ENCODE measurements at places on chromosomes 7 and 10.
A peak's percentile ranks its signal among the peaks of the same experiment; 100 is the strongest.

DNA sequence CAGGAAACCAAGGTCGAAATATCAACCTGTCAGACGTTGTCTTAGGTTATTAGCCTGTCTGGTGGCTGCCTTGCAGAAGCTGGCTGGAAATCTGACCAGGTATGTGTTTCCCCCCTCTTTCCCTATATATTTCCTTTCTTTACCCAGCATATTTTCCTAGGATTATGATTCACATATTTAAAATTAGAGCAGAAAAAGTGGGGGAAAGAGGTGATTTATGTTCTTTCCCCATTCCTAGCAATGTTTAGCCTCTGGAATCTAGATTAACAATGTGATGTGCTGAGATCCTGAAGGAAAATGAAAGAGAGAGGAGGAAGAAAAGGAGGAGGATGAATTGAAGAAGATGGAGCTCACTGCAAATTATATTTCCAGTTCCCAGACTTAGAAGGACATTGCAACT lies 421.4 kb upstream of the AUTS2 start:
- no peak for DNase-seq

- peak; percentile 40 for DNase-seq
These were observed 644 bp downstream of the PPP1R35 start for GRCh38 chr7:100435401-100436304.

DNA sequence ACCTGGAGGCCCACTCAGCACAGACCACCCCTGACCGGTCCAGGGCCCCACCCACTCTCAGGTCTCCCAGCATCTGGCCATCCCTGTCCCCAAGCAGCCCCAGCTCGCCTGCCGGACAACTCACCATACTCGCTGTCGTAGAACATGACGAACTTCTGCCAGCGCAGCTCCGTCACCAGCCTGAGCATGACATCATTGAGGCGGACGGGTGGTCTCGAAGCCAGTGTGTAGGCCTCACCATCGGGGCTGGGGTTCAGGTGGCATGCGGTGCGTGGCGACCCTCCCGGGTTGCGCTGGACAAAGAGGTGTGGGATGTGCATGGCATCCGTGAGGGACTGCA lies 160.4 kb downstream of the GRID1 start:
- DNase-seq, result no peak

- no peak for DNase-seq
These were observed 165.9 kb upstream of the PODXL start for GRCh38 chr7:131722371-131722770.

DNA sequence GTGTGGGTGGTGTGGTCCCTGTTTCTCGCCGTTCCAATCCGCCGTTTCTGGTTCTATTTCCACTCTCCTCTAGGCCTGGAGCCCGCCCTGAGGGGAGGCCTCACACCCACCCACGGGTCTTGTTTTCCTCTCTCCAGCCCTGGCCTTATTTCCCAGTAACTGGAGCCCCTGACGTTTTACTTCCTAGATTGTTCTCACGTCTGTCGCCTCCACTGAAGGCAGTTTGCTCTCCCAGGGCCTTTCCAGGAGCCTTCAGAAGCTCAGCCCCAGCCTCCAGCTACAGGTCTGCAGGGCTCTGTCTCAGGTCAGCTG lies 30.6 kb downstream of the CFAP46 start:
- DNase-seq, result no peak

- DNase-seq, result no peak
These were observed 6.3 kb upstream of the XPNPEP1 start for GRCh38 chr10:109929501-109930219.

DNA sequence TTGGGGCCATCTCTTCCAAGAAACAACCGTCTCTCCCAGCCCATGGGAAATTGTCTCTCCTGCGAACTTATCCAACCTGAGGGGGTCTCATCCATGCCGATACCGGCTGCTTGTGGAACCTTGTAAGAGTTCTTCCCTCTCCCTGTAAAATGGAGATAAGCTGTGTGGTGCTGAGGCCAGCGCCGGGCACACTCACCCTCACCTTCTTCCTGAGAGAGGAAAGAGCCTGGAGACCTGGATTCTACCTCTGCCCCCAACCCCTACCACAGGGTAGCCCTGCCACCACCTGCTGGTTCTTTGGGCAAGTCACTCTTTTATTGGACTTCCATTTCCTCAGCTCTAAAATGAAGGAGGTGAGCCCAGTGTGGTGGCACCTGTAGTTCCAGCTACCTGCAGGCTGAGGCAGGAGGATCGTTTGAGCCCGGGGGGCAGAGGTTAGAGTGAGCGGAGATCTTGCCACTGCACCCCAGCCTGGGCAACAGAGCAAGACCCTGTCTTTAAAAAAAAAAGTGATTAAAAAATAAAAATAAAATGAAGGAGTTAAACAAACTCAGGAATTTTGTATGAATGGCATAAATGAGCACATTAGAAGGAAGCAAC lies 38.4 kb upstream of the PSAP start:
- no peak for DNase-seq

DNA sequence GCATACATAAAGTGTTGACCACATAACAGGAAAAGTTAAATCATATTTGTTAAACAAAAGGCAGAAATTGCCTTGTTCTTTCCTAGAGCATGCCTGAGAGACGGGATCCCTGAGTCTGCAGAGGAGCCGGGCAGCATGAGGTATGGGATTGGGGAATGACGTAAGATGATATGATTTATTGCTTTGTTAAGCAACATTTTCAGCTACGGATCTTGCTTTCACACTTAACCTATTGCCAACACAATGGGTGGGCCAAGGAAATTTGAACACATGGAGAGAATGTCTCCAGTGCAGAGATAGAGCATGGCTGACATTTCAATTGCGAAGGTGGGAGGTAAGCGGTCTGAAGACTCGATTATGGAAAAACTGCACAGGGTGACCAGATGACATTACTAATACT lies 76.7 kb downstream of the EMX2 start:
- DNase-seq, result no peak

DNA sequence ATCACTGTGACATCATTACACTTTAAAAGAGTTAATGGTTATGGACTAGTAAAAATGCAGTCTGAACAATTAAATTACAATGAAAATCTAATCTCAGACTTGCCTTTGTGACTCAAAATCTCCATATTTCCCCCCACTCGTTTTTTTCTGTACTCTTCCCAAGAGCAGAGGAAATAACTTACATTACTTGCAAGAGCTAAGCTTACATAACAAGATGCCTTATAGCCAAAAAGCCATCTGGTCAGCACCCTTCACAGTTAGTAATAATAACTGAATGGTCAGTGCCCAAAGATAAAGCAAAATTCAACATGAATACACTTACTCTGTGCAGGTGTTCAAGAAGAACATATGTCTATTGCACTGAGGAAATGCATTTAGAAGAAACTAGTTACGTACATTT lies 1381.5 kb upstream of the CELF2 start:
- no peak for DNase-seq

DNA sequence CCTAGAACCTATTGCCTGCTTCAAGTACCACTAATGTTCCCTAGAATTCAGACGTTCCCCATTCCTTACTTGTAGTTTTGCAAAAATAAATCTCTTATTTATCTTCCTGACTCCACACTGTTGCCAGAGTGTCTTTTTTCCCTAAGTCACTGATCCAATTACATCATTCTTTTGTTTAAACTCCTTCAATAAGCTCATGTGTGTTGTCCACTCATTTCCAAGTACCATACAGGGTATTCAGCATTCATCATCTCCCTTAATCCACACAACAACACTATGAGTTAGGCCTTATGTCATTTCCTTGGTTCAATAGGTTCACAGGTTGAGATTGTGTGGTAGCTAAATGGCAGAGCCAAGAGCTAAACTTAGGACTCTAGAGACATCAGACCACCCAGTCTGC lies 119.9 kb upstream of the RHOBTB1 start:
- DNase-seq, result no peak

GRCh38 chr10:69685802-69686585 lies 55.9 kb downstream of the FAM241B start:
- DNase-seq, result no peak

- no peak for DNase-seq
These were observed at the start of gene DLG5 for GRCh38 chr10:77926566-77927401. Gene DLG5, minus strand, starts transcription at chr10:77926755. Its CDS starts 235 bp downstream, at chr10:77926520.

DNA sequence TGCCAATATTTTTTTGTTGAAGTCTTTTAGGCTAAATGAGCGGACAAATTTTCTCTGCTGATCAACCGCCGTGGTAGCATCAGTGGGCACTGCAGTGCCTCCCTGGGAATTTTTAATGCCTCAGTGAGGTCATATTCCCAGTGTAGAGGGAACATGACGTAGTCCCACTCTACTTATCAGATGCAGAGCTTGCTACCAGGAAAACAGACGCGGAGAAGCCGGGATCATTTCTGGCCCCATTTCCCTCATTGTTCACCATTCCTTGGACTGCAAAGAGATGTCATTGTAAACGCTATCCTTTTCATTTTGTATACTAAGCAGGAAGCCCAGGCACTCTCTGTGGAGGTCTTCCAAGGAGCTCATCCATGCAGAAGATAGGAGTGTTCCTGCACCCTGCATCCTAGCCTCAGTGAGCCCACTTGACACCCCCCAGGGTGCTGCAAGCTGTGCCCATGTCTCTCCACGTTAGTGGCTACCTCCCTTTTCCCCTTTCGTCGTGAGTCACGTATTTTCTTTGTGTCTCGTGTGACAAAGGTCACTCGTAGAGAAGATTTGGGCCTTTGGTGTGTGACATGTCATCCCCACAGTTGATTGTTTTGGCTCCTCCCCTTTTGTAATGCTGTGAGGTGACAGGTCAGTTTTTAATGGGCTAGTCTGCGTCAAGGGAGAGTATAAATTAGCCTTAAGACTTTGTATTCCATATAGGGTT lies 145.5 kb downstream of the TCF7L2 start:
- no peak for DNase-seq

- DNase-seq, result no peak
These were observed 65.5 kb downstream of the ATAD1 start for GRCh38 chr10:87752566-87752965.

All from stimulated activated CD4-positive, alpha-beta T cell treated with anti-CD3 and anti-CD28 coated beads, Interleukin-2, amount 100 ng/mL, for 48 hours (primary cell).